ENCODE measurements at places on chromosomes 1 and 21.

GRCh38 chr1:22297999-22298398 is 153.7 kb upstream of the ZBTB40 start:
- no peak for DNase-seq

DNA sequence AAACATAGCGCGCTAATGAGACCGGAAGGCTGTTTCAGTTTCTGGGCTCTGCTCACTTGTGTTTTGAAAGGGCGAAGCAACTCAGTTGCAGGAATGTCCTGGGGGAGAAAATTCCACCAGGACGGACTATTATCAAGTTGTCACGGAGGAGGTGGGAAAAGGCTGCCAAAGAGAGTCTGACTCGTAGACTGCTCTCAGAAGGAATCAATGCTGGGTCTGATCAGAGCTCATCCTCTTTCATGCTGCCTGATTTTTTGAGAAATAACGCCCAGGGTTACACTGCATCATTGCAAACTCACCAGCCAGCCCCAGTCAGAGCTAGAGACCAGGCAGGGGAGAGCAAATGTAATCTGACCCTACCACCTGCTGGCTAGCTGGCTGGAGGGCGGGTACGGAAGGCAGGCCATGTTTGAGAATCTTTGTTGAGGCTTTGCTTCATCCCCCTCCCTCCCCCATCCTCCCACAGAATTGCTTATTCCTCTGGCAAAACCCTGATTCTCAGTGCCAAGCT is 36.4 kb upstream of the BCL9 start:
- DNase-seq, result peak; percentile 93

DNA sequence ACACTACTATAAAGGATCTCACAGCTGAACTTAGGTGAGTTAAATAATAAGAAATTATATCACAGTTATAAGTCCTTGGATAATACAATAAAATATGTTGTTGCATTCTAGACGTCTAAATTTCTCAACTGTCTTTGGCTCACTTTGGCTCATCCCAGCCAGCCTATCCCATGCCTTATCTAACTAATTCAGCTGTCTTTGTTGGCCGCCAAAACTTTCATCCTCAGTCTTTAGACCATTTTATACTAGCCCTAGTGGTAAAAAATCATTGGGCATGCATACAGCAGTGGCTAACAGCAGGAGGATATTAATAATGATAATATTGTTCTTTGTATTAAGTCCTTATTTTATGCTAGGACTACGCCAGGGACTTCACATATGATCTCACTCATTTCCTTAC is 59.3 kb downstream of the CCDC18 start:
- no peak for DNase-seq

GRCh38 chr1:197388801-197389200 is 120.7 kb downstream of the CRB1 start:
- no peak for DNase-seq

DNA sequence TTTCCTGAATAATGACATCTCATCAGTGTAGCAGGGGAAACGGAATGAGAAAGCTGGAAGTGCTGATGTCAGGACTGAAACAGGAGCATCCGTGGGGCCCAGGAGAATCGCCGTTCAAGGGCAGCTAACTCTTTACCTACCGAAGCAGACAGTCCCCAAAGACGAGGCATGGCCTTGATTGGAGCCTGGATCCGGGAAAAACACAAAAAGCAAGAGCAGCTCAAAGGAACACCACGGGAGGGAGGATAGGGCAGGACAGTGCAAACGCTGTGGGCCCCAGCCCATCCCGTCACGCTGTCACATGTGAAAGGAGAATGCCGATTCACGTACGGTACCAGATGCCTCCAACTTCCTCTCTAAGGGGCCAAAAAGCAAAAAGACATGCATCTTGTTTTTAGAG is 34.9 kb downstream of the WNT9A start:
- no peak for DNase-seq

DNA sequence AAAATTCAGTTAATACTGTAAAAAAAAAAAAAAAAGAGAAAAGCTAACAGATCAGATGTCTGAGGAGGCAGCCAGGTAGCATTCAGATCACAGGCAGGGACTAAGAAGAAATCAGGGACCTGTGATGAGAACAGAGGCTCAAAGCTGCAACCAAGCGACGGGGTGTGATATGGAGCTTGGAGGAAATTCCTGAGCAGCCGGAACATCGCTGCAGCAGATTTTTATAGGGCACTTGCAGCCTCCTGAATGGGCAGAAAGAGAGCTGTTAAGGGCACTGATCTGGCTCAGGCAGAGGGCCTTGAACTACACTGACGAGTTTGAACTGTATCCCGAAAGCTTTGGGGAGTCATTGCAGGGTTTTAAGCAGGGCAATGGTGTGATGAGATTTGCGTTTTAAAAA is 315.4 kb downstream of the ADGRL2 start:
- DNase-seq, result no peak

All from DMS53 (cell line).